ENCODE measurements at places on chromosomes 13 and 19.

DNA sequence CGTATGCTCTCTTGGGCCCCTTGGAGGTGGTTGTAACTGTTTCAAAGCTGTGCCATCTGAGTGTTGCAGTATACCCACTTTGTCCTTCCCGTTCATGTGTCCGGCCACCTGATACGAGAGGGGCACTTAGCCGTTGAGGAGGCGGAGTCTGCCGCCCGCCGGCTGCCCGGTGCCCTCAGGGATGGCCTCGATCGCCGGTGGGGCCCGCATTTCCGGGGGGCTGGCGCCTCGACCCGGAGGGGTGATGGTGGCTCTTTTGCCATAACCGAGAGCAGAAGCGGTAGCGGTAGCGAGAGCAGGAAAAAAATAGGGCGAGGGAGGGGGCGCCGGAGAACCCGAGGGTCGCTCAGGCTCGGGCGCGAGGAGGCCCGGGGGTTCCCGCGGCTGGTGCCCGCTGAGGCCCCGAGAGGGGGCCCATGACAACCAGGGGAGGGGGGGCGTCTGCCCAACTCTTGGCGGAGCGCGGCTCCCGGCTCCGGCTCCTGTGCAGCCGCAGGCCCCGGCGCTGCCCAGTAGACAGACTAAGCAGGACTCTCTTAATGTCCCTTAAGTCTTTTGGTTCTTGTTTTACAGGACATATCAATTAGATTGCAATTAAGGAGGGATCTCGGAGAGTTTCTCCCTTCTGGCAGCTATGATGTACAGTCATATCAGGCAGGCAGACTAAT is 342.7 kb upstream of the SGCG start:
- no peak for ATAC-seq

DNA sequence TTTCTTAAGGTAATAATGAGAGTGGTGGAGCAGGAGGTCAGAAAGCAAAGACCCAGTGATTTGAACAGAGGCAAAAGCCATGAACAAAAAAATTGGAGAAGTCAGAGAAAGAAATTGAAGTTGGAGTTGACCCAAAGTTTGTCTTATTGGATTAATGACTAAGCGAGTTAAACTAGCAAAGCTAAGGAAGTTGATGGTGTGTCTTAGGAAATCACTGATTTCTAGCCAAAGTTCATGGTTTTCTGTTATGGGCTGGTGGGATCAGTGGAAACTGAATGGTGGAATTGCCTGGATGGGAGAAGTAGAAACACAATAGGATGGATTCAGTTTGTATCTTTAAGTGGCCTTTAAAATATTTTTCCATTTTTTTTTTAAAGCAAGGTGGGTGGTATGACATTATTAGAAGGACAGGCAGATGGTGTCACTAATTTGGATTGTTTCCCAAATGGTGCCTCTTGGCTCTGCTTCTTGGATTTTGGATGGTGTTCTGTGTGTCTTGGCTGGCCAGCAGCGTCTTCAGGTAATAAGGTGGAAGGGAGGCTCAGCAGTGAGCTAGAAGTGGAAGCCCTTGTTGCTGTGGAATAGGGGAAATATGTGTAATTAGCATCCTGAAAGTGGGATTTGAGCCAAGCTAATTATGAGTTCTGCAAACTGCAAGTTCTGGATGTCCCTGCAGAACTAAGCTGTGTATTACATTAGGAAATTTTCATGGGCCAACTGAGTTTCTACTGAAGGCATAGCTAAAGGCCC is 302.9 kb downstream of the LMO7 start:
- no peak for ATAC-seq

DNA sequence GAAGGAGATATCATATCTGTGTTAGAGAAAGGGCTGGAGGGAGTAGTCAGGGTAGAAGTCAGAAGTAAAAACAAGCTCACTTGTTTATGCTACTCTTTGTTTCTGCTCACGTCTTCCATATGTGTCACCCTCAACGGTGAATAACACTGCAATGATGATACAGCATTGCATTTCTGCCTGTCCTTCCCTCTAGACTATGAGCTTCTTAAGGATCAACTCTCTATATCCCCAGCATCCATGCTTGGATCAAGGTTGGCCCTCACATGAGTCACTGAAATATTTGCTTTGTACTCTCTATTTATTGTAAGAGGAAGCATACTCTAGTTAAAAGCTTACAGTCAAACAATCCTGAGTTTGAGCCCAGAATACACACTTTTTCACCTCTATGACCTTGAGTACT is 406.0 kb downstream of the RFC3 start:
- ATAC-seq, result no peak

- ATAC-seq, result no peak
Measured at GRCh38 chr13:81021284-81021840, 680.4 kb upstream of the SPRY2 start.

DNA sequence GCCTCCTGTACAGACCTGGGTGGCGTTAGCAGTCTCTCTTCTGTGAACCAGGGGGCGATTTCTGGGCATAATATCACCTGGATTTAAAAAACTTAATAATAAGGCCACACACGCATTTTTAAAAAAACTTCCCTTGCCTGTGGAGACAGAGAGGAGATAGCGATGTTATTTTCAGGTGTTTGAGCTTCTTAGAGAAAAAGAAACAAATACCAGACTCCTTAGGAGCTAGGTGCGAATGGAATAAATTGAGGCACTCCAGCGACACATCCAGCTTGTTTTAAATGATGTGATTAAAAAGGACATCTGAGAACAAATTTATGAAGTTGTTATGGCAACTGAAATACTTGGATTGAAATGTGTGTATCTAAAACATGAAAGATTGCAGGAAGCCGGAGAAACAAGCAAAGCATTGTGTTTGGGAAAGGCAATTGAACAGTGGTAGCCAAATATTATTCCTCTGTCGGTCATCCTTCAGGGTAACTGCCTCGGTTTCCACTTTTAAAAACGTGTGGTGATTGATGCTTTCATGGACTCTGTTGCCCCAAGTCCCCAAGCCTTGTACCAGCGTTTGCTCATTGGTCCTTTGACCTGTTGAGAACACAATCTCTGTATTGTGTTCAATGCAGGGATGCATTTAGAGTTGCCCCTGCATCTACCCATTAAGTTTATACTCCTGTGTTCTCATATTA is 158.7 kb downstream of the TM9SF2 start:
- no peak for ATAC-seq

DNA sequence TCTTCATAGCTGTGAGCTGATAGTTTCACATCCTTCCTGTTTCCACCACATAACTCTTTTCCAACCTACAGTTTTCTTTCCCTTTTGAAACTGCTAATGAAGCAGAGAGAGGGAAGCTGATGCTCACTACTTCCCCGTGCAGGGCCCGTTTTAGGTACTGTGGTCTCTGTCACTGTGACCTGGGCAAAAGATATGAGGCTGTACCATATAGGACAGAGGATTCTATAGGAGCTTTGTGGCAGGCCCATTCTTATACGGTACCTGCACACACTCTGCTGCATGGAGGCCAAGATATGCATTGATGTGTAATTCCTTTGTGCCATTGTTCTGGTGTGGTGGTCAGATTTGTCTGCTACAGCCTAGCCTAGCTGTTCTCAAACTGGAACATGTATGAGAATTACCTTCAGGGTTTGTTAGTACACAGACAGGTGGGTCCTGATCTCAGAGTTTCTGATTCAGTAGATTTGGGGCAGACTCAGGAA is 577.3 kb downstream of the LMO7 start:
- no peak for ATAC-seq

GRCh38 chr19:13961826-13962698 is 9.8 kb downstream of the DCAF15 start:
- ATAC-seq, result no peak

Data from esophagus mucosa (tissue), 1 donor.